ENCODE measurements at places on chromosomes 12 and 14. TPM values are rescaled to one million over a fixed set of nuclear protein-coding genes. Genes with fewer than 3 reads are reported as not detected.

ACOT4 gene
- 1.5 TPM for total RNA-seq

DNA sequence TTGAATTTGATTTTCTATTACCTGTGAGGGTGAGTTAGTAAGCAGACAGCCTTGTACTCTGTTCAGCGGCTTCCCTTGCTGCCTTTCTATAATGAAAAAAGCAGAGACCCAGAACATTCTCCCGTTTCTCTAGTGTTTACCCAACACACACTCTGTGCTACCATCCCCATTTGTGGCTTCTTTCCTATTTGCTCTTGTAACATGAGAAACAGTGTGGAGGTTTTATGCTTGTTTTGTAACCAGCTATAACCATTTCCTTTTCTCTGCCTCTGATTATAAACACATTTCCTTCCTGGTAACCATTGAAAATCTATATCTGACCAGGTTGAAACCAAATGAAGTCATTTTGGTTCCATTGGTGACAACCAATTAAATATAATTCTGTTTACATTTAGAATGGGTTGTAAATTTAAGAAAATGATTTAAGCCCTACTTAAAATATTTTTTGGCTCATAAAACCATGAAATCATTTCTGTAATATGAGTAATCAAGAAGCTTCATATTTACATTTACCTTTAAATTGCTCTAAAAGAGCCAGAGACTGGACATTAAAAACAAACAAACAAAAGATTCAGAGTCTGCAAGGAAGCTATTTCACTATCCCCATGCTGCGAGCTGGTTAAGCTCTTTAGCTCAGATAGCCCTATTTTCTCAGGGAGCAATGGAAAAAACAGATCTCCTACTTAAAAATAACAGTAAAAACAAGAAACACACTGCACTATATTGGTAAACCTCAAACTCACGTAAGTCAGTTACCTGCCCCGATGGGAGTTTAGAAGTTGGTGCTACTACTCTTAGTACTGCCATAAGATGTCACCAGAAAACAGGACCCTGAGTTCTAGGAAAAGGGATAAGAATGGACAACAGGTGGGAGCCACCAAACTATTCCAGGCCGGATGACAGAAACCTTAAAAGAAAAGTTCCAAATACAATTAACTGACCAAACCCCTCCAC, 206.5 kb upstream of the EEA1 start:
- no peaks in the 10 kb centered on the region for H3K27me3 ChIP-seq
- DNase-seq, result no peak
- no peak overlapping the region for H3K4me3 ChIP-seq
- no peaks in the 10 kb centered on the region for H3K36me3 ChIP-seq
- H3K27ac ChIP-seq, result no peak overlapping the region

GRCh38 chr14:56129092-56129491, 10.9 kb downstream of the PELI2 start:
- H3K27me3 ChIP-seq, result peaks cover 10% of the 10 kb centered on the region
- H3K36me3 ChIP-seq, result no peaks in the 10 kb centered on the region
- no peak overlapping the region for H3K27ac ChIP-seq
- peaks cover 13% of the 10 kb centered on the region for H3K4me1 ChIP-seq

CPNE6 gene
- total RNA-seq, result not detected

Data from mesothelial cell of epicardium (in vitro differentiated cells).